Amniotic stem cell (primary cell): ENCODE measurements at places on chromosomes 12 and 14.

DNA sequence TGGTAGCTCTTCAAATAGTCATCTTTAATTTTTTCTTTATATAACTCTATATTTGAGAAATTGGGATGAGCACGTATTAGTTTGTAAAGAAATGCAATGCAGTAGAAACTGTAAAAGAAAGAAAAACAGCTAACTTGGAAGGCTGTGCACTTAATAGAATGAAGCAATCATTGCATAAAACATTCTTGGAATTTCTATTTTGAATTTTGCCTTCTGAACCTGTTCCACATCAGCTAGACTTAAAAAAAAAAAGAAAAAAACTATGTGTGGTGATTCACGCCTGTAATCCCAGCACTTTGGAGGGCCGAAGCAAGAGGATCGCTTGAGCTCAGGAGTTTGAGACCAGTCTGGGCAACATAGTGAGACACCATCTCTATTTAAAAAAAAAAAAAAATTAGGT, 29.4 kb downstream of the SCN8A start:
- no peak for DNase-seq

GRCh38 chr12:52063981-52064649, 5.7 kb upstream of the ATG101 start:
- DNase-seq = no peak

- DNase-seq = no peak
Observed at GRCh38 chr12:56007564-56008559, 10.8 kb downstream of the SUOX start.

DNA sequence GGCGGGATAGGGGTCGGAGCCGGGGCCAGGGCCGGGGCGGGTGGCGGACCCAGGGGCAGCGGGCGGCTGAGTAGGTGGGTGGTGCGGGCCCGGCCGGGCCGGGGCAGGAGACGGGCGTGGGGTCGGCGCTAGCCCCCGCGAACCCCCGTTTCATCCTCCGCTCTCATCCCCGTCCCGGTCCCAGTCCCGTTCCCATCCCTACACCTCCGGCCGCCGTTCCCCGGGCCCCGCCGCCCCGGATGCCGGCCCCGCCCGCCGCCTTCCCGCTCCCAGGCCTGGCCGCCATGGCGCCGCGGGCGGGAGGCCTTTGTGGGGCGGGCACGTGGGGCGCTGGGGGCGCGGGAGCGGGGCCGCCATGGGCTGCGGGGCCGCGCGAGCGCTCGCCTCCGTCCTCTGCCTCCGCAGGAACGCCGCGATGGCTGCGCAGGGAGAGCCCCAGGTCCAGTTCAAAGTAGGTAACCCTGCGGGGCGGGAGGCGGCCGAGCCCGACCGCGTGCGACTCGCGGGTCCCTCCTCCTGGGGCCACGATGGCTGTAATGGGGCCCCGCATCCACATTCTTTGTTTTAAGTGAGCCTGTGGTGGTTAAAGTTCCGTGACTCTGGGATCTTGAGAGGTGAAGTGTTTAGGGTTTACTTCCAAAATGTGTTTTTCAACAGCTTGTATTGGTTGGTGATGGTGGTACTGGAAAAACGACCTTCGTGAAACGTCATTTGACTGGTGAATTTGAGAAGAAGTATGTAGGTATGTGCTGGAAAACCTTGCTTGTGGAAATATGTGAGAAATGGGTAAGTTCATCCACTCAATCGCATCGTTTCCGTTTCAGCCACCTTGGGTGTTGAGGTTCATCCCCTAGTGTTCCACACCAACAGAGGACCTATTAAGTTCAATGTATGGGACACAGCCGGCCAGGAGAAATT, 572 bp downstream of the RAN start:
- no peak for DNase-seq

DNA sequence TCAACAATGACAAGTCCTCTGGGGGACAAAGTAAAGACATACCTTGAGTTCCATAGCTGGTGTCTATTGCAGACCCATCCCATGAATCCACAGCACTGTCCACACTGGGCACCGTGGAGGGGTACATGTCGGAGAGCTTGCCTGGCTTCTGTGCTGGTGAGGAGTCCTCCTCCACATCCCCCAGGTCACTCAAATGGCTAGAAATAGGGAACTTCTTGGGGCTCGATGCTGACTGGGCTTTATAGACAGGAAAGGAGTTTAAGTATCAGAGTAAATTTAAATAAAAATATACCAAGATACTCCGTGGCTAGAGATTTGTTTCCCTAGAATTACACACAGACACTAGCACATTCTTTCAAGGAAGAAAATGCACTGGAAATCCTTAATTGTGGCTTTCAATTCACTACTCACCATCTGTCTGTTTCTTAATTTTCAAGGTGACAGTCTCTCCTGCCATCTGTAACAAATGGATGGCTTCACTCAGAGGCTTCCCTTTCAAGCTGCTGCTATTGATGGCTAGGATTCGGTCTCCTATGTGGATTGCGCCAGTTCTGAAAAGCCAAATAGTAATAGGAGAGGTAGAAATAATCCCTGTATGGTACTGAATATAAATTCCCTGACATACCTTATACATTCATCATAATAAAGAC, 90.1 kb downstream of the HELB start:
- DNase-seq = no peak

- no peak for DNase-seq
Observed at GRCh38 chr14:45091710-45092109, 7.8 kb downstream of the PRPF39 start.

DNA sequence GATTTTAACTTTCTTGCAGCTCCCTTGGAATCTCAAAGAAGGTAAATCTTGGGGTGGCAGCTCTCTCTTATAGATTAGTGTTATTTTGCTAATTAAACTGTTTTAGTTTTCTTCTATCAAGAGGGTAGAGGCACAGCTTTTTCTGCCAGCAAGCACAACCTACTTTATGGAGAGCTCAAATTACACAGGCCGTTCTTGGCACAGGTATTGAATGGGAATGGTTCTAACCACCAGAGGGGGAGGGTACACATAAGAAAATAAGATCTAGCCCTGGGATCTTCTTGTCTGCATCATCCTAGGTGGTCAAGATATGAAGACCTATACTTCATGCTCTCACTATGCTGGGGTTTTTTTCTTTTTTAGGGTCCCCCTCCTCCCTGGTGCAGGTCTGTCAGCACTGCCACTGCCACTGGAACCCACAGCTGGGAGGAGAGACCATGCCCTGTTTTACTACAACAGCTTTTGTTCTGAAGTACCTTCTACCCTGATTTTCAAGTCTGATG, 48.6 kb upstream of the STAC3 start:
- no peak for DNase-seq

GRCh38 chr14:83827383-83827782, 1702.6 kb upstream of the FLRT2 start:
- DNase-seq = no peak

GRCh38 chr12:93043192-93043876, 114.2 kb upstream of the EEA1 start:
- no peak for DNase-seq

GRCh38 chr14:50357753-50358395, 38.8 kb downstream of the CDKL1 start:
- DNase-seq = no peak

DNA sequence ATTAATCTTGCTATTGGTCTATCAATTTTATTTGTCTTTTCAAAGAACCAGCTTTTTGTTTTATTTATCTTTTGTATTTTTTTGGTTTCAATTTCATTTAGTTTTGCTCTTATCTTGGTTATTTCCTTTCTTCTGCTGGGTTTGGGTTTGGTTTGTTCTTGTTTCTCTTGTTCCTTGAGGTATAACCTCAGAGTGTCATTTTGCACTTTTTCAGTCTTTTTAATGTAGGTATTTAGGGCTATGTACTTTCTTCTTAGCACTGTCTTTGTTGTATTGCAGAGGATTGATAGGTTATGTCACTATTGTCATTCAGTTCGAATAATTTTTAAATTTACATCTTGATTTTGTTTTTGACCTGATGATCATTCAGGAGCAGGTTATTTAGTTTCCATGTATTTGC, 92.7 kb upstream of the DCD start:
- no peak for DNase-seq

DNA sequence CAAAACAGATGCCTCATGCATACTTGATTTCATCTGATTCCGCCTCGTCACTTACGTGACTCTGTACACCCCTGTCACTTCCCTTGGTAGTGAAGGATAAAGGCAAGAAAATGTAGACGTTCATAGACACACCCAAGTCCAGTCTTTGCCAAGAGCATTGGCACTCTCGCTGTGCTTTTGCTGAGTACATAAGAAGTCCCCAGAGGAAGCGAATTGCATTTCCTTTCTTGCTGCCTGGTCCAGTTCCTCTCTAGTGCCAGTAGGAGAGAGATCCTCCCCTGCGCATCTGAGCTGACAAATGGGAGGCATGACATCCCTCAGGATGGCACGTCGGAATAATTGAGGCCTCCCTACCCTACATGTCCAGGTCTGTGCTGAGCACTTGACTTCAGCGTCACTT, 21.3 kb upstream of the RIN3 start:
- DNase-seq = no peak

- no peak for DNase-seq
Observed at GRCh38 chr12:102513272-102513671, 32.9 kb upstream of the IGF1 start.

DNA sequence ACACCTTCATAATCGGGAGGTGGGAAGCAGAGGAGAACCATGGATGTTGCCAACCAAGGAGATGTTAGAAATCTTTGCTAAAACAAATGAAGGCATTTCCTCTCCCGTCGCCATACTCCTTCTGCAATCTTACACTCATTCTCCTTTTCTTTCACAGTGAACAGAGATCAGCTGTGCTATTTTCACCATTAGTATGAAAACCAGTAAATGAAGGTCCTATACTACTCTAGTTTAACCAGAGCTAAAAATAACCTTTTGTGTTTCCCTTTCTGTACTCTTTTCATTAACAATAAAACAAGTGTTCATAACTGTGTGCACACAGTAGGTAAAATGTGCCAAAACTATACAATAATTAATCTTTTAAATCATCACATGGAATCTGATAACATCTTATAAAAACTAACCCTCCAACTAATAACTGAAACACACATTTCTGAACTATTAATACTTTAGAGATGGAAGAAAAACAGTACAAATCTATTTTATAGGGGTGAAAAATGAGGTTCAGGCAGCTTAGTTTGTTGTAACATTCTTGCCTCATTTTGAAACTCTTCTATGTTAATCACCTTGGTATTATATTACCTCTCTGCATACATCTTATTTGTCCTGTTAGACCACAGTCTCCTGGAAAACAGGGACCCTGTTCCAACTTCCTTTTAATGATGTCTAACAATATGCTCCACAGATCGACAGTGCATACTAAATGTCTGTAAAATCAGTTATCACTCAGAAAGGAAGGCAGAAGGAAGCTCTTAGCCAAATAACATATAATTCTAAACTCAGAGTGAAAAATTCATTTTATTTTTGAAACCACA, 69.5 kb downstream of the SPPL3 start:
- DNase-seq = no peak

DNA sequence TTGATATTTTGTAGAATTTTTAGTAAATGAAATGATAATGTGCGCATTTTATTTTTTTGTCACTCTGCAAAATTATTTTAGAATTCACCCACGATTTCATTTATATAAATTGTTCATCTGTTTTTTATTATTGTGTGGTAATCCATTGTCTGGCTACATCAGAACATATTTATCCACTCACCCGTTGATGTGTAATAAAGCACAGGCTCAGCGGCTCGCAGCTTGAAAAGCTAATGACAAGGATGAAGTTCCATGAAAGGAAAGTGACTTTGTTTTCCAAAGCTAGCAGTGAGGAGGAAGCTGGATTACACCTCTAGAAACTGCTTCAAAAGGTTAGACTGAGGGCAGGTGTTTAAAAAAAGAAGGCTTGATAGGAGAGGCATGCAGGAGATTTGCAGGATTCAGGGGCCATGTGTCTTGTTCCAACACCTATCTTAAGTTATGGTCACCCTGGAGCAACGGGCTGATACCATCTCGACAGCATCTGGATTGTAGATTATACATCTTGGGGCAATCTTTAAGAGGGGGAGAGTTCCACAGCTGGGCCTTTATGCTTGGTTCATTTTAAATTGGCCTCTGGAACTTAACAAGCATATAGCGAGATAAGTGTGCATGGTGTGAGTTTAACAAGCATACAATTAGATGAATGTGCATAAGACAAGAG, 194.1 kb downstream of the TMTC3 start:
- DNase-seq = no peak

GRCh38 chr12:96093543-96094196, 58.3 kb upstream of the LTA4H start:
- no peak for DNase-seq

GRCh38 chr12:52245259-52245961, 12.4 kb downstream of the KRT7 start:
- DNase-seq = no peak

DNA sequence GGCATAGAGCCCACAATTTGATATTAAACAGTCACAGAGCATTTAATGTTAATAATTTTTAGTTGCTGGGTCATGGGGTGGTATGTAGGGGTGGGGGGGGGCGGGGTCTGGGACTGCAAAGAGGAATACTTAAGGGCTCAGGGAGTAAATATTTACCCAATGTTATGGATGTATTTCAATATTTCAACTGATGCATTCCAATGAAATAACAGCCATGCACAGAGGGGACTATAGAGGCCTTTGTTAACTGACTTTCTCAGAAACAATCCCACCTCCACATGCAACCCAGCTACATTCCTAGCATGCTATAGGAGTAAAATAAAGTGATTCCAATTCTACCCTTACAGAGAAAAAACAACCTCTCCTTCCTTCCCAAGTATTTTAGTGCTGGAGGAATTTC, 7.9 kb upstream of the BBS10 start:
- DNase-seq = no peak

DNA sequence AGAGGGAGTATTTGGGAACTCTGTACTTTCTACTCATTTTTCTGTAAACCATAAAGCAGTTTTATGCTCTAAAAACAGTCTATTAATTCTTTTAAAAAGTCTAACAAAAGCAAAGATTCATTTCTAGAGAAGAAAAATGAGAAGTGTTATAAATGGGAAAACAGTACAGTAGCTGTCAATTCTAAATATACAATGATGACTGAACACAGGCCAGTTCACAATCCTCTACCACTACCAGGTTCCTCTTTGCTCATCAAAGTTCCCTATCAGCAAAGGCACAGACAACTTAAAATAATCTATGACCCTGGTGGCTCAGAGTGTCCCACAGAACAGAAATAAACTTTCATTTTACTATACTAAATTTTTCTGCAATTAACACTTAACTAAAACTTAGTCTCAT, 12.5 kb downstream of the NAA25 start:
- DNase-seq = no peak

GRCh38 chr14:73833034-73833433, 18.6 kb upstream of the PTGR2 start:
- no peak for DNase-seq

- DNase-seq = no peak
Observed at GRCh38 chr14:92985521-92985920, 62.6 kb downstream of the CHGA start.

GRCh38 chr12:56257491-56258067, 605 bp downstream of the ANKRD52 start:
- no peak for DNase-seq

DNA sequence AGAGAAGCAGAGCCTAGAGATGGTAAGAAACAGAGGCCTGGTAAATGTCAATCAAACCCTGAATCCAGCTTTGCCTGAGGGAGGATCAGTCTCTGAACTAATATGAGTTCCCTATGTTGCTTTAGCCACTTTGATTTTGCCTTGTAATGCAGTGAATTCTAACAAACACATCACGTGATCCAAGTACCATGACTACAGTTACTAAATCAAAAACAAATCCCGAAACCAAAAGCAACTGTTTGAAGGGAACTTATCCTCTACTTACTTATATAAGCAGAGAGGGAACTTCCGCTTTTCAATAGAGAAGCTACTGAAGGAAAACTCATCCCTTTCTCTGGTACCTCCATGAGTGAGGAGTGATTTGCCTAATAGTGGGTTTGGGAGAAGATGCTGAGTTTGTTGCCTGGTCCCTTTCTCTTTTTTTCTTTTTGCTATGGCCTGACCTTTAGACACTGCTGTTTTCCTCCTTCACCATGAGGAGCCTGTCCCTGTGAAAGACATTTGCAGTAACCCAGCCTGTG, 7.7 kb upstream of the PPTC7 start:
- peak; percentile 28 for DNase-seq
